ENCODE measurements at places on chromosomes 2 and 18.

- DNase-seq: no peak
These were observed 246.6 kb downstream of the TFCP2L1 start for GRCh38 chr2:121038431-121038830.

DNA sequence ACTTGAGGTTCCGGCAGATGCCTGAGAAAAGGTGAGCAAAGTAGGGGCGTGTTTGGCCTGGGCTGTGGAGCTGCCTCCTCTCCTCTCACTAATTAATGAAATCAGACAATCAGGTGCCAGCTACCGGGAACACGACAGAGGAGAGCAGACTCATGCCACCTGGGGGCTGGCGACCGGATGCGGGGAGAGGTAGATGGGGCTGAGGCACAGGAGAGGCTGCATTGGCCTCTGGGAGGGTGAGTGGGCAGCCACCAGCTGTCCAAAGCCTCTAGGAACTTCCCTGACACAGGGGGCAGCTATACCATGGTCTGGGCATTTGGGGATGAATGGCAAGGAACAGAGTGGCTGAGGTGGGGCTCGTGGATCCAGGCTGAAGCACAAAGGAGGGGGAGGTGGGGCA lies 25.0 kb downstream of the FBXO41 start:
- DNase-seq: no peak

DNA sequence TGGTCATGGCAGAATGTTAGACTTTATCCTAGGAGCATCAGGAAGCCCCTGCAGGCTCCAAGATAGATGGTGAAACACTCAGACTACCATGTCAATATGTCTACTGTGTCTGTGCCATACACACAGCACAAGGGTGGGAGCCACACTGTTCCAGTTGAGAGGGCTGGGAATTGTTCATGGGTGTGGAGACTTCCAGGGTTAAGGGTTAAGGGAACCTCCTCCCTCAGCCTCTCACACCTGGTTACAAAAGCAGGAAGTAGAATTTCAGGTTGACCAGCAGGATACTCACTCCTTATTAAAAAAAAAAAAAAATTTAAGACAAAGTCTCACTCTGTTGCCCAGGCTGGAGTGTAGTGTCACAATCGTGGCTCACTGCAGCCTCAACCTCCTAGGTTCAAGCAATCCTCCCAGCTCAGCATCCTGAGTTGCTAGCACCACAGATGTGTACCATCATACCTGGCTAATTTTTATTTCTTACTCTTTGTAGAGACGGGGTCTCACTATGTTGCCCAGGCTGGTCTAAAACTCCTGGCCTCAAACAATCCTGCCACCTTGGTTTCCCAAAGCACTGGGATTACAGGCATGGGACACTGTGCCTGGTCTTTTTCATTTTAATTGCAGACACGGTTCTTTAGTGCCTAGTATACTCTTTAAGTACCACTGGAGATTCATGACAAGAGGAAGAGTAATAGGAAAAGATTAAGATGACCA lies 26.0 kb downstream of the SULT1C2 start:
- DNase-seq: no peak

- no peak for DNase-seq
These were observed 192.5 kb downstream of the EN1 start for GRCh38 chr2:118654945-118655344.

GRCh38 chr2:64244037-64244416 lies 99.8 kb upstream of the PELI1 start:
- DNase-seq: no peak

GRCh38 chr2:206627632-206628031 lies 14.7 kb upstream of the FAM237A start:
- DNase-seq: no peak

- DNase-seq: no peak
These were observed 279.5 kb downstream of the AGAP1 start for GRCh38 chr2:235773188-235773928.

DNA sequence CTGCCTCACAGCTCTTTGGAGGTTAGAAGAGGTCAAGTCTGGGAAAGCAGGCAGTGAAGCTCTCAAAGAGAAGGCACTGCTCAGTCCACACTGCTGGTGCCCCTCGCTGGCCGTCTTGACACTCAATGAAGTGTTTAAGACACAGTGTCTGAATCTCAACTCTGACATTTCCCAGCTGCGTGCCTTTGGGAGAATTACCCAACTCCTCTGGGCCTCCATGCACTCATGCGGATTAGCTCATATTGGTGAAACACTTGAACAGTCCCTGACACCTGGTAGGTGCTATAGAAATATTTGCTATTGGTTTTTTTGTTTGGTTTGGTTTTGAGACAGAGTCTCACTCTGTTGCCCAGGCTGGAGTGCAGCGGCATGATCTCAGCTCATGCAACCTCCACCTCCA lies 281.0 kb downstream of the SRBD1 start:
- DNase-seq: no peak

GRCh38 chr2:101844055-101844635 lies 146.6 kb downstream of the MAP4K4 start:
- DNase-seq: no peak

DNA sequence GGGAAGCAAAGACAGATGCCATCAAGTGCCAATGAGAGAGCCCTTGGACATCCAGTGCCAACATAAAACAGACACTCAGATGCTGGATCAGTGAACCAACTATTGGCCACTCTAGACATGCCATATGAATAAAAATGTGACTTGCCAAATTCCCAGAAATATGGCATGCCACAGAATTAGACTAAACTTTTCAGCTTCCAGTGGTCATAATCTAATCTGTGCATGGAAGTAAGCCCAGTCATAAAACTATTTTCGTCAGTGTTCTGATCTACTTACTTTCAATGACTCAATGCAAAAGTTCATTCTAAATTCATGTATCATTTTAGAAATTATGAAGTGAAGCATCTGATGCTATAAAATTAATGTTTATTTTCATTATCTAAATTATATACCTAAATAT lies 1506.2 kb upstream of the NXPH2 start:
- no peak for DNase-seq

DNA sequence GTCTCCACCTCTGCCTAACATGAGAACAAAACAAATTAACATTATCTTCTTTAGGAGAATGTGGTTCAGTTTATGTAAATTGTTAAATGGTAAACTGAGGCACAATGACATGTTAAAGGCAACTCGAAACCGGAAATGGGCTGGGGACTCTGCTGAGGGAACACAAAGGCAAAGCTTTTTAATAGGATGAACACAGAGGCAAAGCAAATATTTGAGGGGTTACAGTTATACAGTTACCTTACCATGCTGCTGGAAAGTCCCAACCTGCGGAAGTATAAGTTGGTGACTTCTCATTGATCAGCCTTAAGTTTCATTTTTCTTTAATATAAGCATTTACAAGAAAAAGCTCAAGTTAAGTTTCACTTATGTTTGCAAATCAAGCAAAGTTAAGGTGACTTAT lies 195.0 kb downstream of the DLGAP1 start:
- DNase-seq: no peak

Measured in stimulated activated CD8-positive, alpha-beta memory T cell treated with anti-CD3 and anti-CD28 coated beads, Interleukin-2, amount 100 ng/mL, for 48 hours (primary cell).